RPMI7951 (cell line): ENCODE measurements at places on chromosomes 6 and 20. TPM values are rescaled to one million over a fixed set of nuclear protein-coding genes. Genes with fewer than 3 reads are reported as not detected.

DNA sequence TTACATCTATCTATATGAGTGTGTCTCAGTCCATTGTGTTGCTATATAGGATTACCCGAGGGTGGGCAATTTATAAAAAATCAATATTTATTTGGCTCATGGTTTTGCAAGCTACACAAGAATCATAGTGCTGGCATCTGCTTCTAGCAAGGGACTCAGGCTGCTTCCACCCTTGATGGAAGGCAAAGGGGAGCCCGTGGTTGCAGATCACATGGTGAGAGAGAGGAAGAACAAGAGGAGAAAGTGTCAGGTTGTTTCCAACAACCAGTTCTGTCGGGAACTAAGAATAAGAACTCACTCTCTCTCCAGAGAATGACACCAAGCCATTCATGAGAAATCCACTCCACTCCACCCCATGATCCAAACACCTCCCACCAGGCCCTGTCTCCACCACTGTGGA lies 48.2 kb upstream of the TENT5A start:
- no peak for DNase-seq

Gene CST2
- 0.84 TPM in 1 of 2 replicates, not detected in the other for total RNA-seq

- no peak for DNase-seq
These were observed 129.1 kb downstream of the SASH1 start for GRCh38 chr6:148471624-148472159.

Gene BMP7
- 0.96 and 0.98 TPM in 2 replicates for total RNA-seq

Gene ELOVL4
- total RNA-seq = 1.7 TPM in 2 replicates

DNA sequence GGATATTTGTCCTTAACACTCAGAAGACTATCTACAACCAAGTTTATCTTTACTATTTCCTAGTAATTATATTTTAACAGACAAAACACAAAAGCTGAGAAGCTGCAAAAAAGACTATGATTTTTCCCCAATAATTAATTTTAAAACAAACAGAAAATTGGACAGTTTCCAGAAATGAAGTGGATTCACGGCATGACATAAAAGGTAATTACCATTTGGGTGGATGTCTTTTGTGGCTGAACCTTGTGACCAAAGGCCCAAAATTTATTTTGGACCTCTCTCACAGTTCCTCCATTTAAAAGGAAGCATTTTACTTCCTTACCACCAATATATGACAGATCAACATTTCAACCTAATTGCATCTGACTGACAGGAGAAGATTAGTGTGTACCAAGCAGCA lies 90.2 kb downstream of the GMDS start:
- DNase-seq = no peak

Gene PTCRA
- not detected in 2 replicates for total RNA-seq

Gene HLA-DMB
- 2.5 and 3.1 TPM in 2 replicates for total RNA-seq

Gene KIF6
- 2.6 and 4.9 TPM in 2 replicates for total RNA-seq

GRCh38 chr20:9028419-9028818 lies 40.5 kb upstream of the PLCB4 start:
- DNase-seq = peak; percentile 61

DNA sequence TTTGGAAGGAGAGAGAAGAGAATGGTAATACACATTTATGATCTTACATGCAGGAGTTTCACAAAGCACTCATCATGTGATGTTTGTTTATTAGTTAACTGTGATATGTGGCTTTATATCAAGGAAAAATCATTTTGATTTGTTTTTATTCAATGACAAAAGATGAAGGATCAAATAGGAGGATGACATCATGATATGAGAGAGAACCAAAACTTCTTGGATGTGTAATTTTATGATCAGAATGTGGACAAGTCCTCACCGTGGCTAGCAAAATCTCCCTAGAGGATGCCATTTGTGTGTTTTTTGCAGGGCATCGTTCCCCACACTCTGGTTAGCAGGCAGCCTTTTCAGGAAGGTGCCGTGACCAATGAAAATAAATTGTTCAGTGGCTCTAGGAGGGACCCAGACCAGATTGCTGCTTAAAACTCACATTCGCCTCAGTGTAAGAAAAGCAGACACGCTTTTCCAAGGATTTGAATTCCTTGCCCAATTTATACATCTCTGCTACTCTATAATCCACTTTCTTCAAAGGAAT lies 552.7 kb downstream of the NKAIN2 start:
- DNase-seq = no peak
